Panc1 (cell line): ENCODE measurements at places on chromosomes 11 and 22. TPM values are rescaled to one million over a fixed set of nuclear protein-coding genes. Genes with fewer than 3 reads are reported as not detected.
A peak's percentile ranks its signal among the peaks of the same experiment; 100 is the strongest.

DNA sequence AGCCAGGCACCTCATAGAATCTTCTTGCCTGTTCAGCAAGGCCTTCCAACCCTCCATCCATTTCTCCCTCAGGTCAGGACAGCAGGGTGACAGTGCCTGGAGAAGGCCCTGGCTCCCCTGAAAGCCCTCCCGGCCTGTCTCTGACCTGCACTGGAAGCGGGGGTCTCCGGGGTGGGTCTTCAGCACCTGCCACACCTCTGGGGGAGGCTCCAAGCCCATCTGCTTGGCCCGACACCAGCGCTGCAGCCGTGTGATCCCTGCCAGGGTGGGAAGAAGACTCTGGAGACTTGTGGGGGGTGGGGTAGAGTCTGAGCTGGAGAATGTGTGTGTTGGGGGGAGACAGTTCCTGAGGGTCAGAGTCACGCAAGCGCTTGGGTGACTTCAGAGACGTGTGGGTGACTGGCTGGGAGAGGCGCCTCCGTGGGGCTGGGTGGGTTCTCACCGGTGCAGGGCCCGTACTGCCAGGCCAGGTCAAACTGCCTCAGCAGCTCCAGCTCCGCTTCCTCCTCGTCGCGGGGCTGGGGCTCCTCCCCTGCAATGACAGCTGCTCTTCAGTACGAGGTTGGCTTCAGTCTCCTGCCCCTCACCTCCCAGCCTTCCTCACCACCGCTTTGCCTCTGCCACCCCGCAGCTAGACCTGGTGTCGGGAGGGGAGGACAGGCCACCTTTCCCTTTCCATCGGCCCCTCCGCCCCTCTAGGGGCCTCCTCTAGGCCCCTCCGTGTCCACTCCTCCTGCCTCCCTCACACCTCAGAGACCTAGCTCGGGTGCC, 615 bp downstream of the POLD4 start:
- peak overlapping the region; percentile 94 for H3K27ac ChIP-seq
- DNase-seq, result no peak
- peaks cover 56% of the 10 kb centered on the region for H3K4me1 ChIP-seq
- no peaks in the 10 kb centered on the region for H3K27me3 ChIP-seq
- H3K36me3 ChIP-seq, result no peaks in the 10 kb centered on the region

DNA sequence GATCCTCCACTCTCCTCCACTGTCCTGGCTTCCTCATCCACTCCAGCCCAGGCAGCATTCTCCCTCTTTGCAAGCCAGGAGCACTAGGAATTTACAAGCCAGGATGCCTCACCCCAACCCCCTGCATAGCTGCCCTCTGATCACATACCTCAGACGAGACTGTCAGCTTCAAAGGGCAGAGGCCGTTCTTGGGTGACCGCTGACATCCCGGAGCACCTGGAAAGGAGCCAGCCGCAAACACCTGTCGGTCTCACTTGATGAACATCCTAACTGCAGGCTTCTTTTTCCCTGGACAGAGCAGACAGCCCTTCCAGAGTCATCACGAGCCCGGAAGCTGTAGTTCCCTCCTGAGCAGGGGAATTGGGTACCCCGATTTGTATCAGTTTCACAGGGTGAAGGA, 451.3 kb upstream of the B3GAT1 start:
- H3K27ac ChIP-seq, result no peak overlapping the region
- H3K36me3 ChIP-seq, result no peaks in the 10 kb centered on the region
- H3K4me1 ChIP-seq, result no peaks in the 10 kb centered on the region
- DNase-seq, result no peak
- H3K27me3 ChIP-seq, result no peaks in the 10 kb centered on the region

DNA sequence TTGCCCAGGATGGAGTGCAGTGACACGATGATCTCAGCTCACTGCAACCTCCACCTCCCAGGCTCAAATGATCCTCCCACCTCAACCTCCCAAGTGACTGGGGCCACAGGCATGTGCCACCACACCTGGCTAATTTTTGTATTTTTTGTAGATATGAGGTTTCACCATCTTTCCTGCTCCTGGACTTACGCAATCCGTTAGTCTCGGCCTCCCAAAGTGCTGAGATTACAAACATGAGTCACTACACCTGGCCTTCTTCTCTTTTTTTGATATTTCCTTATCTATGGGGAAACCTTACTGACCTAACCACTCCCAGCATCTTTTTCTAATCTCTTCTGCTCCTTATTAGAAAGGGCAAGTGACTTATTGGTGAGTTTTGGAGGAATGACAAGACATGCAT, 121.7 kb upstream of the CHORDC1 start:
- no peaks in the 10 kb centered on the region for H3K27me3 ChIP-seq
- no peaks in the 10 kb centered on the region for H3K4me1 ChIP-seq
- H3K36me3 ChIP-seq, result no peaks in the 10 kb centered on the region

The TNNT3 gene
- total RNA-seq, result 0.41 TPM

DNA sequence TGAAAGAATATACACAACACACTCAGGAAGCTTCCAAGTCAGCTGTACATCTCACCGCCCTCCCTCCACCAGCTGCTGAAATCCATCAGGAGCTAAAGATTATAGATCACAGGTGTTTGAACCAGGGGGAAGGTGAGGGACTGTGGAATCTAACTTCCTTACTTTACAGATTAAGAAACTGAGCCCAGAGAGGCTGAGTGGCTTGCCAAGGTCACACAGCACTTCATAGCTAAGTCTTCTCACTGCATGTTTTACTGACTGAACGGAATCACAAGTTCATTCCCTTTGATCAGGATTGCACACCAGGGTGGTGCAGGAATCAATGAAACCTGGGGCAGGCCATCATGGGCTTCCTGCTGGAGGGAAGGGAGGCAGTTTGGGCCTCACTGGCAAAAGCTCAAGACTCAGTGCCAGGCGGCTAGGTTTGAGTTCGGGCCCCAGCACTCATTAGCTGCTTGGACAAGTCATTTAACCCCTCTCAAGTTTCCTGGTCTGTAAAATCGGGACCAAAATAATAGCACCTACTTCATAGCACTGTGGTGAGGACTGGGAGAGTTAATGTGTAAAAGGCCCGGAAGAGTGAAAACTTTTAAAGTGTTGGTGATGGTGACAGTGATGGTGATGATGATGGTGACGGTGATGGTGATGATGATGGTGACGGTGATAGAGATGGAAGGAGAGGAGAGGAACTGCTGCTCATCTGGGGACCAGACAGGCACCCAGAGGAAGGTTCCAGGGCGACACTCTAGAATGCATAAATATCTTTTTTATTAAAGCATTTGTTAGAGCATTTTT, 8.2 kb downstream of the CD5 start:
- no peak for DNase-seq
- no peaks in the 10 kb centered on the region for H3K36me3 ChIP-seq
- H3K27me3 ChIP-seq, result no peaks in the 10 kb centered on the region
- H3K4me1 ChIP-seq, result no peaks in the 10 kb centered on the region
- H3K27ac ChIP-seq, result no peak overlapping the region
- no peak overlapping the region for H3K4me3 ChIP-seq

- H3K27me3 ChIP-seq, result no peaks in the 10 kb centered on the region
- no peaks in the 10 kb centered on the region for H3K36me3 ChIP-seq
- no peak for DNase-seq
- H3K27ac ChIP-seq, result no peak overlapping the region
- H3K4me1 ChIP-seq, result no peaks in the 10 kb centered on the region
Measured at GRCh38 chr22:35440129-35440528, 40.2 kb downstream of the MCM5 start.

DNA sequence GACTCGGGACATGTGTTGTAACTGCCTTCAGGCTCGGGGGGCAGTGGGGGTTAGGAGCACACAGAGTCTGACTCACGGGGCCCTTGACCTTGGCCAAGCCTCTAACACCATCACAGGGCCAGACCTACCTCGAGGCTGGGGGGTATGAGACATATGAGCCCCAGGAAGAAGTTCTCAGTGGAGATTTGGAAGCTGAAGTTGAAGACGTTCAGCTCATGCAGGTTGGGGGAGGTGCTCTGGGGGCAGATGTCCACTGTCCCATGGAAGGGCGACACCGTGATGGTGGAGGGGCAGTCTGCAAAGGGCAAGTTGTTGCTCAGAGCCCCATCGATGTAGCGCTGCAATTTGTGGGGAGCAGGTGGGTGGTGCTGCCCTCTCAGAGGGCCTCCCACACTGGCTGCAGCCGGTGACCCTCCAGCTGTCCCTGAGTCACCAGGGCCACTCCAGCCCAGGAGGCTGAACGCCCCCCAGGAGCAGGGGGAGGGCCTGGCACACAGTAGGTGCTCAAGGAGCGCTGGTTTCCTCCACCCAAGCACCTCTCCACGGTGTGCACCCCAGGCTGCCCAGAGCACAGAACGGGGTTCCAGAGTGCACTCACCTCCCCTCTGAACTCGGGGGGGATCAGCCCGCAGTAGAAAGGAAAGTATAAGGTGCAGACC, 2.5 kb downstream of the PNPLA5 start:
- H3K27ac ChIP-seq, result no peak overlapping the region
- H3K27me3 ChIP-seq, result no peaks in the 10 kb centered on the region; the same call in 1 of the 2 replicates
- no peaks in the 10 kb centered on the region for H3K4me1 ChIP-seq

DNA sequence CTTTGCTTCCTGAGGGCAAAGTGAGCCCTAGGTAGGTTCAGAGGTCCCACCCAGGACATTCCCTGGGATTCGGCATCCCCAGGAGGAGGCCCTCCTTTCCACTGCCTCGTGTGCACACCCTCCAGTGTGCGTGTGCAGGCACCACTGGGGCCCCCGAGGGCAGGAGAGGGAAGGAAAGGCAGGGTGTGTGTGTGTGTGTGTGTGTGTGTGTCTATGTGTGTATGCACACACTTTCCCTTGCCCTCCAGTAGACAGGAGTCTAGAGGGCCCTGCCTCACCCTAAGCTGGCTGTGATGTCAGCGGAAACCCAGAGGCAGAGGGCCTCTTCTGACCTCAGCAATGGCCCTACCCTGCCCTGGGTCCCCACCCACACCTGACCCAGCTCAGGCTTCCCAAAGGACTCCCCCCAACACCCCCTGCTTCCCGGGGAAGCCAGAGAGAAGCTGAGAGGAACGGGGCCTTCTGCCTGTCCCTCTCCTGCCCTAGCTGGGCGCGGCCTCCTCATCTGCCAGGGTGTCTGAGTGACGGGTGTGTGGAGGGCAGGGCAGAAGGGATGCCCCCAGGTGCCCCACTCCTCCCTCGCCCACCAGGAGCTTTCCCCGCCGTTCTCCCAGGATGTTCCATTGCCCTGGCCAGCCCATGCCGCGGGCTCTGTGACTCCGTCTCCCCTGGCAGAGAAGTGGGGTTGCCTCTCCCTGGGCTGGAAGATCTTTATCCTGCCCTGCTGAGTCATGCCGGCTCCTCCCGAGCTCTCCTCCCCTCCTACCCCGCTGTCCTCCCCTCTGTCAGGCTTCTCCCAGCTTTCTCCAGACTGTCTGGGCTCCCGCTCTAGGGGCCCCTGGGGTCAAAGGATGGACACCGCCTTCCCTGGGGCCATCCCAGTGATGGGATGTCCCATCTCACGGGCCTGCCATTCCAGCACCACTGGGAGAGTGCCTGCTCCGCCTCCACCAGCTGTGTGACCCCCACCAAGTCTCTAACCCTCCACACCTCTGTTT, 6.0 kb upstream of the CLCF1 start:
- H3K4me1 ChIP-seq, result peaks cover 71% of the 10 kb centered on the region
- no peak for DNase-seq
- H3K4me3 ChIP-seq, result no peak overlapping the region
- peak overlapping the region; percentile 68 for H3K27ac ChIP-seq

GRCh38 chr11:65183201-65183891, 1.6 kb downstream of the CAPN1 start:
- peaks cover 7% of the 10 kb centered on the region; the same call in 1 of the 2 replicates for H3K36me3 ChIP-seq
- H3K4me1 ChIP-seq, result peaks cover 16% of the 10 kb centered on the region
- no peaks in the 10 kb centered on the region for H3K27me3 ChIP-seq
- peak overlapping the region; percentile 93; the same call in 1 of the 2 replicates for H3K27ac ChIP-seq
- H3K4me3 ChIP-seq, result peak overlapping the region; percentile 95; the same call in 1 of the 2 replicates

GRCh38 chr11:84389696-84390095, 1103.5 kb upstream of the CCDC90B start:
- H3K36me3 ChIP-seq, result no peaks in the 10 kb centered on the region
- DNase-seq, result no peak
- H3K27me3 ChIP-seq, result no peaks in the 10 kb centered on the region
- H3K27ac ChIP-seq, result no peak overlapping the region
- H3K4me1 ChIP-seq, result no peaks in the 10 kb centered on the region

The LRRC74B gene
- not detected for total RNA-seq

- H3K36me3 ChIP-seq, result no peaks in the 10 kb centered on the region
- DNase-seq, result no peak
- H3K4me3 ChIP-seq, result no peak overlapping the region
- H3K27ac ChIP-seq, result no peak overlapping the region
Measured at GRCh38 chr11:8829556-8829955, 81.4 kb upstream of the AKIP1 start.

DNA sequence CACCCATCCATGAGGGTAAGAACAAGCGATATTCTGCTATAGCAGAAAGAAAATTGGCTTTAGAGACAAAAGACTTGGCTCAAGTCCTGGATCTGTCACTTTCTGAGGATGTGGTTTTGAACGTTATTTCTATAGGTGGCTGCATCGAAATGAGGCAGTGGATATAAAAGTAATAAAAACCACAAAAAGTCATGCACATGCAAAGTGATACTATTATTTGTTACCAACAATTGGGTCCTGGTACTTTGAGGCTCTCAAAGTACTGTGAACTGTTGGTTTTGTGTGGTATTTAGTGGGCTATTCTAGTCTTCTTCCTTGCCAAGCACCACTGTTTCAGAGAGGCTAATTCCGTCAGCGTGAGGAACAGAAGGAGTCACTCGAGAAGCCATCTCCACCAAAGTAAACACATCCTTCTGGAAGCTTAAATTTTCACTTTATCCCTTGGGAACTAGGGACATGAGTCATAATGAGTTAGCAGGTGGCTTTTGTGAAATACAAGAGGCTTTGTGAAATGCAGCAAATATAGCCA, 13.1 kb downstream of the UBASH3B start:
- H3K36me3 ChIP-seq, result no peaks in the 10 kb centered on the region
- no peak for DNase-seq
- no peak overlapping the region for H3K27ac ChIP-seq
- peaks cover 17% of the 10 kb centered on the region for H3K4me1 ChIP-seq
- no peak overlapping the region for H3K4me3 ChIP-seq

The MAPK8IP2 gene
- total RNA-seq, result 38.4 TPM

GRCh38 chr11:83019888-83020579, 51.7 kb downstream of the RAB30 start:
- no peak overlapping the region for H3K27ac ChIP-seq
- H3K36me3 ChIP-seq, result no peaks in the 10 kb centered on the region
- H3K4me1 ChIP-seq, result peaks cover 10% of the 10 kb centered on the region

The CECR2 gene
- 3.6 TPM for total RNA-seq

DNA sequence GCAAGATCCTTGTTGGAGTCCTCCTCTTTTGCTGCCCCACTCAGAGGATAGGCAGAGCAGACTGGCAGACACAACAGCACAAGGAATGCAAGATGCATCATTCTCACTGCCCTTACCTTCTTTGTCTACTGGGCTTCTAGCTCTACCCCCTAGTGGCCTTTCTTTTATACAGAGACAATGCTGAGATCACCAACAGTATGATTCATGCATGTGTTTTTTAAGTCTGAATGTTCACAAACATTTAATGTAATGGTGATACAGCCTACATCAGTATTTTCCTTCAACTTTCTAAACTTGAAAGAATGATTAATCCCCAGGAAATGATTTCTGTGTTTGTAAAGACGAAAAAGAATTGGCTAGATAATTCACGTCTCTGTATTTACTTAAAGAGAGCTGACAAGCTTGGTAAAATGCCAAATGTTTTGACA, at the start of gene MMP10:
Gene MMP10 (minus strand): TSS at position 138 of the 428 bp plus-strand sequence. CDS start 37 bp downstream, at position 101.
- no peaks in the 10 kb centered on the region for H3K36me3 ChIP-seq
- no peaks in the 10 kb centered on the region; the same call in 1 of the 2 replicates for H3K27me3 ChIP-seq
- no peak within 1 kb of the TSS for H3K27ac ChIP-seq
- peaks cover 7% of the 10 kb centered on the region for H3K4me1 ChIP-seq
- H3K4me3 ChIP-seq, result no peak within 1 kb of the TSS
